Activated CD4-positive, alpha-beta T cell treated with anti-CD3 and anti-CD28 coated beads, Interleukin-2, amount 10 ng/mL, durations not matched to agents 24 days and 14 days (primary cell): ENCODE measurements at places on chromosomes 4 and X. TPM values are rescaled to one million over a fixed set of nuclear protein-coding genes. Genes with fewer than 3 reads are reported as not detected.

DNA sequence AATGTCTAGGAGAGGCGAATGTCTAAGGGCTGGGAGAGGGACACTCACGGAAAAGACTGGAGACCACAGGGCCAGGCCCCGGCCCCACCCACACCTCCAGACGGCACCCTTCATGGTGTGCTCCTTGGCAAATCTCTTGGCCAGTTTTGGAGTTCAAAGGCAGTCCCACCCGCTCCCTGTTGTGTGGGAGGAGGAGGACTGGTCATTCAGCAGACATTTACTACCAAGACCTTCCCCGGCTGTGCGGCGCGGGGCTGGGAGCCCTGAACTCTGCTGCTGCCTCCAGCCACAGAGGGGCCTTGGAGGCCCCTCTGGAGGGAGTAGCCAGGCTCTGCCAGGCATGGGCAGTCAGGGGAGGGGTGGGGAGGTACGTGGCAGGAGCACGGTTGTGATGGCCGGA is 8.7 kb upstream of the TBC1D14 start:
- no peak for DNase-seq

The FAM13A gene
- 3.0 and 5.3 TPM in 2 replicates for total RNA-seq

GRCh38 chr4:166195101-166195500 is 322.1 kb downstream of the TLL1 start:
- DNase-seq = no peak

The AFP gene
- total RNA-seq = not detected in 2 replicates

GRCh38 chr4:161704653-161705052 is 459.1 kb downstream of the FSTL5 start:
- no peak for DNase-seq

The NAP1L3 gene
- 0.57 and 0.72 TPM in 2 replicates for total RNA-seq
